HS-5 (cell line): ENCODE measurements at places on chromosomes 6 and 20.

GRCh38 chr6:16494793-16495192 is 256.4 kb downstream of the GMPR start:
- DNase-seq: no peak

DNA sequence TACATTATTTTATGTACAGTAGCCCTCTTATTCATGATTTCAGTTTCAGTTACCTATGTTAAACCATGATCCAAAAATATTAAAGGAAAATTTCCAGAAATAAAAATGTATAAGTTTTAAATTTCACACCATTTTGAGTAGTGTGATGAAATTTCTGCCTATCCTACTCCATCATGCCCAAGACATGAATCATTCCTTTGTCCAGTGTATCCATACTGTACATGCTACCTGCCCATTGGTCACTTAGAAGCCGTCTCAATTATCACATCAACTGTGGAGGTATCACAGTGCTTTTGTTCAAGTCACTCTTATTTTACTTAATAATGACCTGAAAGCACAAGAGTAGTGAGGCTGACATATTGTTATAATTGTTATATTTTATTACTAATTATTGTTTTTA is 32.3 kb upstream of the PLCB4 start:
- no peak for DNase-seq

GRCh38 chr6:100119261-100119660 is 125.2 kb upstream of the MCHR2 start:
- DNase-seq: no peak

- no peak for DNase-seq
Measured at GRCh38 chr20:2919518-2920245, 46.4 kb downstream of the PTPRA start.

DNA sequence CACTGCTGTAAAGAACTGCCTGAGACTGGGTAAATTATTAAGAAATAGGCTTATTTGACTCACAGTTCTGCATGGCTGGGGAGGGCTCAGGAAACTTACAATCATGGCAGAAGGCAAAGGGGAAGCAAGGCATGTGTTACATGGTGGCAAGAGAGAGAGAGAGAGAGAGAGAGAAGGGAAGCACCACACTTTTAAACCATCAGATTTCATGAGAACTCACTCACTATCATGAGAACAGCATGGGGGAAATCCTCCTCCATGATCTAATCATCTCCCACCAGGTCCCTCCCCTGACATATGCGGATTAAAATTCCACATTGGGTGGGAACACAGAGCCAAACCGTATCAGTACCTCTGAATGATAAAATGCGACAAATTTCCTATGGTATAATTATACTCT is 203.9 kb upstream of the MARCKS start:
- no peak for DNase-seq

- DNase-seq: peak; percentile 68
Measured at GRCh38 chr6:97697456-97697855, 414.4 kb upstream of the MMS22L start.

- no peak for DNase-seq
Measured at GRCh38 chr20:25173886-25174308, 21.6 kb upstream of the ENTPD6 start.

DNA sequence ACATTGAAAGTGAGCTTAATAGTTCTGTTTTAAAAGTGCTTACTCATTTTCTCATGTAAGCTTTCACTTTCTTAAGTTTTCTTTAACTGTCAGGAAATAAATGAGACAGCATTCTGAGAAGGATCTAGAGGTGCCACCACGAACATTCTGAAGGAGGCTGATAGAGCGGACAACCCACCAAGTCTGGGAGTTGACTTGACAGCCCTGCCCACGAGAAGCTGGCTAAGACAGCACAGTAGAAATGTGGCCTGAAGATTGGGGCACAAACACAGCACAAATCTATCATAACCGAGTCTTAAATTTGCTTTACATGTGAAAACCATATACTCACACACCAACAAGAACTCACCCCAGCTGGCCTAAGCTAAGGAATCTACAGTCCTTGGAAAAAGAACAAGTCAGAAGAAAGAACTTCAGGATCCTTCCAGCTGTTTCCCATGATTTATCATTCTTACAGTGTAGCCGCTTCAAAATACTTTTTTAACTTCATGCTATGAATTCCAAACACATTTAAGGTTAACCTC is 144.2 kb upstream of the TNFAIP3 start:
- no peak for DNase-seq

- no peak for DNase-seq
Measured at GRCh38 chr6:149264629-149265028, 52.9 kb upstream of the TAB2 start.

DNA sequence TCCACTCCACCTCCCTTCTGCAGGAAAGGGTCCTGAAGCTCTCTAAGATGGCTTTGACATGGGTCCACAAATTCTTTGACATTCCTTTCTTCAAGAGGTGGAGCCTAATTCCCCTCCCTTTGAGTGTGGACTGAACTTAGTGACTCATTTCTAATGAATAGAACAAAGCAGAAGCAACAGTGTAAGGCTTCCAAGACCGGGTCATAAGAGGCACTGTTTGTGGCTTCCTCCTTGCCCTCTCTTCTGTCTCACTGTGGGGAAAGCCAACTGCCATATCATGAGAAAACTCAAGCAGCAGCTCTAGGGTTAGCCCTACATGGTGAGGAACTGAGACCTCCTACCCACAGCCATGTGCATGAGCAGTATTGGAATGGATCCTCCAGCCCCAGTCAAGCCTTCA is 5.9 kb upstream of the CDK5RAP1 start:
- DNase-seq: no peak
